ENCODE measurements at places on chromosomes 2 and 18.

- peak; percentile 71 for DNase-seq
Measured at GRCh38 chr2:25606892-25607291, 66.5 kb downstream of the DTNB start.

GRCh38 chr2:46300406-46300832 lies 3.2 kb downstream of the EPAS1 start:
- no peak for DNase-seq

- peak; percentile 89 for DNase-seq
Measured at GRCh38 chr2:38274286-38275276, 102.5 kb downstream of the ATL2 start.

DNA sequence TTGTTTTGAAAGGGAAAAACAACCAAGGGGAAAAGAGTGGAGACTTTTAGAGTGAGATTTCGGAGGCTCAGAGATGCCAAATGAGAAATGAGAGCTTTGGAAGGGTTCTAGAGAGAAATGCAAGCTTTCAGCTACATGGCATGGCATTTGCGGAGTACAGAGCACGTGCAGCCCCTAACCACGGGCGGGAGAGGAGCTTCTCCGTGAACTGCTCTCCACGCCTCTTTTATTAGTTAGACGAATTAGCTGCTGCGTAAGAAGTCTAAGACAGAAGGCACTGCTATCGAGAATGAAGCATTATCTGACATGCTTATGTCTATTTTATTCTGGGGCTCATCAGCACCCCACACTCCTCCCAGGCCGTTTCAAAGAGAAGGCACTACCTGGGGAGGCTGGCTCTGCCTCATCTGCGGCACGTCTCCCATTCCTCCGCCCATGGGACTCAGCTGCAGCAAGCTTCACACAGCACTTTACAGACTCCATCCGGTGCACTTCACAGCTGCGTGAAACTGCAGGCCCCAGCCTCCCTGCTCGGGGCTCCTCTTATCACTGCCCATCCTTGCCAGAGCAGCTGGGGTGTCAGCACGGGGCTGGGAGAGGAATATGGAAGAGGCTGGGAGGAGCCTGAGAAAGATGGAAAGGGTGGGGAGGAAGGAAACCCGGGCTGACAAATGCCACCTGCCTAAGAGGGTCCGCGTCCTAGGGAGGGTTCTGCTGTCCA lies 207.3 kb upstream of the APCDD1 start:
- DNase-seq, result peak; percentile 56

DNA sequence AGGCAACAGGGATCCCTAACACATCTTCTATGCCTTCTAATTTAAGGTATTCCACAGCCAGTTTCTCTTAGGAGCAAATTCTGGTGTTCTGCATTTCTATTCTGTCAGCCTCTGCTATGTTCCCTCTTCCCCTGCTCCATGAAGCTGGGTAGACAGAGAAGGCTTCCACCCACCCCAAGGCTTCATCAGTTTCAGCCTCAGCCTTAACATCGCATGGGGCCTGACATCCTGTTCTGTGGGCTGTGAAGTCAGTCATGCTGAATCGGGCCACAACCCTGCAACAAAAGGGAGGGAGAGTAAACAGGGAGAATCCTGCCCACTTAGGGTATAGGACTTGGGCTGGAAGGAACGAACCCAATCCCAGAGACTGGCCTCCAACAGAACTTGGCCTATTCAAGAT lies 70.6 kb upstream of the PPM1B start:
- no peak for DNase-seq
